ENCODE measurements at places on chromosomes 4 and X.
A peak's percentile ranks its signal among the peaks of the same experiment; 100 is the strongest.

- no peak for DNase-seq
These were observed 8.0 kb downstream of the MAEA start for GRCh38 chr4:1297456-1298325.

- no peak for DNase-seq
These were observed 72.4 kb downstream of the PAPSS1 start for GRCh38 chr4:107647591-107647990.

GRCh38 chr4:179662522-179662921 lies 2220.3 kb upstream of the AGA start:
- DNase-seq: no peak

DNA sequence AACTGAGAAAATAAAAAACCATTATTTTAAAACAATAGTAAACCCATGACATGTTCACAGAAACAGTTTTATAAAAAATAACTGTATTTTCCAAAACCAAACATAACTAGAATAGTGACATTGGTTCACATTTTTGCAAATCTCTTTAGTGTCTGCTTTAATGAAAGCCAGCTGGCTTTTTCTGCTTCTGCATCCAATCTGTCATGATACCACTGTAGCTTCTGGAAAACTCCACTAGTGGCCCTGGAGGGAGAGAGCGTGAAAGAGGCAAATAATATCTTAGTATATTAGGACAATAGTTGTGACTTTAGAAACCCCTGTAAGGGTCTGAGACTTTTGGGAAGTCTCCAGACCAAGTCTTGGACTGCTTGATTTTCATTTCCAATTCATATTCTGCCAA lies 31.1 kb downstream of the FGFBP1 start:
- DNase-seq: no peak

- DNase-seq: no peak
These were observed 225.8 kb upstream of the ETNPPL start for GRCh38 chr4:108988464-108989195.

DNA sequence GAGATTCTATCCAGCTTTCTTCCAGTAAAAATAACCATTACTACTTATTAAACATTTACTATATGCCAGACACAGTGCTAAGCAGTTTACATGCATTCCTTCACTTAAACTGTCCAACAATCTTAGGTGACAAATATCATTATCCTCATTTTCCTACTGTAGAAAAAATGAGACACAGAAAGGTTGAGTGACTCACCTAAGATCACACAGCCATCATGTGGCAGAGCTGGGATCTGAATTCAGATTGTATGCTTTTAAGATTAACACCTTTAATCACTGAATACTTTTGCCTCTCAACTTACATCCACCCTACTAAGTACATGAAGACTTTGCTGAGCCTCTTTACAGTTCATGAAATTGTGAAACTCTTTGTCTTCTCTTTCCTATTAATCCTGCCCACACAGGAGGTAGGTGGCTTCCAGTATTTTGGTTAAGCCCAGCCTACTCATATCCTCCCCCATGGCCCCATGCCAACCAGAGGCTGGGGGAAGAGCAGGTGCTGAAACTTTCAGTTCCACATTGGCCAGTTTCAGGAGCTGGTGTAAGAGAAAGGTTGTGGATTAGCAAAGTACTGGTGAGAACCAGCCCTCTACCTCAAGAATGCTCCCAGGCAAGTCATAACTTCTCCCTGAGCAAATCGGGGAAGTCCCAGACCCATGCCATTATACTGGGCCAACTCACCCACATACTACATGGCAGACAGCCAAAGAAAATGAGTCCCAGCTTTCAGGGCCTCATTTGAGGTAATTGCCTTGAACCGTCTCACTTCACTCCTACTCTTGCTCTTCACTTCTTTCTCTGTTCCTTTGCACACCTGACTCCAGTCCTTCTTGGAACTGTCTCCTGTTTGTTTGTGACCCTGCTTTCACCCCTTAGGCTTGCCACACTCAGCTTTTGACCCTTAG lies 211.1 kb downstream of the GUCY2F start:
- DNase-seq: peak; percentile 93
